ENCODE measurements at places on chromosomes 2 and 18. TPM values are rescaled to one million over a fixed set of nuclear protein-coding genes. Genes with fewer than 3 reads are reported as not detected.

GRCh38 chr18:76436342-76436741 lies 58.7 kb downstream of the ZNF516 start:
- DNase-seq, result no peak

DNA sequence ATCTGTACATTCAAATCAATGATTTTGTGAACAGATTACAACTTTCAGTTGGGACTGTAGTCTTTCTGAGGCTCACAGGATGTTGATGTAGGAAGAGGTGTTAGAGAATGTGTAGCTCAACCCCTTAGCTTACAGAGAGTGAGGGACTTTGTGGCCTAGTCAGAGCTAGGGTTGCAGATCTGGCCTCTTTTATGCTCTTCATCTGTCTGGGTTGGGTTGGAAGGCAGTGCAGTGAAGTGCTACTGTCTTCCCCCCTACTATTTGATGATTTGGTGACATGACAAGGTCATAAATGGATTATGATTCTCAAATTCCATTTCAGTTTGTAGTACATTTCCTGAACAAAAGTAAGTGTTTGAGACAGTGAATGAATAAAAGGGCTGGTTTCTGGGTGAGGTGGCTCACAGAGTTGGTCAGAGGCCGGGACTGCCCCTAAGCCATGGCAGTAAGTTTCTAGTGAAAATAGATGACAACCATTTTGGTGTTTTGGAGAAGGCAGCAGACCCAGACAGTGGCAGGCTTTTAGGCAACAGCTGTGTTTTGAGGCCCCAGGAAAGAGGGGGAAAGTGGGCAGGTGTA lies 21.6 kb downstream of the MAP4K4 start:
- DNase-seq, result no peak

The CDH19 gene
- total RNA-seq, result 1.0 TPM

- no peak for DNase-seq
These were observed 76.3 kb upstream of the RBBP8 start for GRCh38 chr18:22856870-22857269.

The GLS gene
- total RNA-seq, result 401 TPM

- no peak for DNase-seq
These were observed 65.4 kb upstream of the ACAA2 start for GRCh38 chr18:49878567-49879270.

DNA sequence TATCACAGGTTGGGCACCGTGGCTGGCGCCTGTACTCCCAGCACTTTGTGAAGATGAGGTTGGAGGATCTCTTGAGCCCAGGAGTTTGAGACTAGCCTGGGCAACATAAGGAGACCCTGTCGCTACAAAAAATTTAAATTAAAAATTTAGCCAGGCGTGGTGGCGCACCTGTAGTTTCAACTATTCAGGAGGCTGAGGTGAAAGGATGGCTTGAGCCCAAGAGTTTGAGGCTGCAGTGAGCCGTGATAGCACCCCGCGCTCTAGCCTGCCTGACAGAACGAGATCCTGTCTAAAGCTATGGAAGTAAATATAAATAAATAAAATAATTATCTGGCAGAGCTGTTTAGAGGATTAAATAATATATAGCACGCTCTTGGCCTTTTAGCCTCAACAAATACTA lies 1.4 kb upstream of the SH3RF3 start:
- DNase-seq, result no peak

DNA sequence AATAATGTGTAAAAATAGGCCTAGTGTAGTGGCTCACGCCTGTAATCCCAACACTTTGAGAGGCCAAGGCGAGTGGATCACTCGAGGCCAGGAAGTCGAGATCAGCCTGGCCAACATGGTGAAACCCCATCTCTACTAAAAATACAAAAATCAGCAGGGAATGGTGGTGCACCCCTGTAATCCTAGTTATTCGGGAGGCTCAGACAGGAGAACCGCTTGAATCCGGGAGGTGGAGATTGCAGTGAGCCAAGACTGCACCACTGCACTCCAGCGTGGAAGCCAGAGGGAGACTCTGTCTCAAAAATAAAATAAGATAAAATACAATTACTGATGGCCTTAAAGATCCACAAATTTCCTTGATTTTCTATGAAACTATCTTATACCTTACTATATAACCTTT lies 3.8 kb downstream of the ATF2 start:
- no peak for DNase-seq

The COL3A1 gene
- 41.1 TPM for total RNA-seq

- no peak for DNase-seq
These were observed 33.5 kb upstream of the SLC66A3 start for GRCh38 chr2:11121823-11122155.

- no peak for DNase-seq
These were observed 163.7 kb downstream of the LTBP1 start for GRCh38 chr2:33110461-33110860.

Data from upper lobe of left lung (tissue), 6 donors.